Body of pancreas (tissue), 4 donors: ENCODE measurements at places on chromosomes 5 and 9.

DNA sequence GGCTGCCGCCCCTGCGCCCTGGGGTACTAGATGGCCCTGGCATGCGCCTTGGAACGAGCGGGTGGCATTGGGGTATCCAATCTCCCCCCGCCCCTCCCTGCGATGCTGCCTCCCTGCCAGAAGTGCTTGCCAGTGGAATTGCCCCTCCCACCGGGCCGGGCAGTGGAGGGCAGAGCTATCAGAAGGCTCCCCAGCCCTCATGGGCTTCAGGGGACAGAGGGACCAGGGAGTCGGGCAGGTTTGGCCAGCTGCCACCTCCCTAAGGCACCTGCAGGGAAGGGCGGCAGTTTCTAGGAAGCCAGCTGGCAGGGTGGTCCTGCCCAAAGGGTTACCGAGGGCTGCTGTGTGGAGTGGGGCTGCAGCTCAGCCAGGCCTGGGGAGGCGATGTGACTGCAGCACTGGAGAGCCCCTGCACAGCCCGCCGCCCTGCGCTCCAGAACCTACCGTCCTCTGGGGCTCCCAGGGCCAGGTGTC lies 52.8 kb upstream of the EGFL7 start:
- DNase-seq = no peak

DNA sequence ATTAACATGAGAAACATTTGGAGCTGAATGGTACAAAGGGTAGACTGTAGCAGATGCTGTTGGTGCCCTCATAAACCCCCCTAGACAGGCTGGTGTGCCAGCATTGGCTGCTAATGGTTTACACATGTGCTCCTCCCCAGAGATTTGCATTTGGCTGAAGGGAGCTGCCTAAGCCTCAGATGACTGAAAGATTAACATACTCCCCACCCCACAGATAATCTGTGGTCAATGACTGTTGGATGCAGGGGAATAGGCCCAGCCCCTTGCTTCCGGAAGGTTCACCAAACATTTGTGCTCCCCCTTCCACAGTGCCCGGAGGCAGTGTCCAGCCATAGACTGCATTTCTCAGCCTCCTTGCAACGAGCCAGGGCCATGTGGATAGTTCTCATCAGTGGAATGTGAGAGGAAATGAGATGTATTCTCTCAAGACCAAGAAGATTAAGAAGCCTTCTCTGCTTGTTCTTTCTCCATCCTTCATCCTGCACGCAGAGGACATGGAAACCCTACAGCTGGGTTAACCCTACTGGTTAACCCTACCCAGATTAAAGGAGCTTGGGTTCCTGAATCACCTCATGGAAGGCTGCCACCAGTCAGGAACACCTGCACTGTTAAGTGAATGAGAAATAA lies 79.6 kb downstream of the PHAX start:
- DNase-seq = no peak

GRCh38 chr9:4464911-4465513 lies 25.3 kb upstream of the SLC1A1 start:
- DNase-seq = no peak

DNA sequence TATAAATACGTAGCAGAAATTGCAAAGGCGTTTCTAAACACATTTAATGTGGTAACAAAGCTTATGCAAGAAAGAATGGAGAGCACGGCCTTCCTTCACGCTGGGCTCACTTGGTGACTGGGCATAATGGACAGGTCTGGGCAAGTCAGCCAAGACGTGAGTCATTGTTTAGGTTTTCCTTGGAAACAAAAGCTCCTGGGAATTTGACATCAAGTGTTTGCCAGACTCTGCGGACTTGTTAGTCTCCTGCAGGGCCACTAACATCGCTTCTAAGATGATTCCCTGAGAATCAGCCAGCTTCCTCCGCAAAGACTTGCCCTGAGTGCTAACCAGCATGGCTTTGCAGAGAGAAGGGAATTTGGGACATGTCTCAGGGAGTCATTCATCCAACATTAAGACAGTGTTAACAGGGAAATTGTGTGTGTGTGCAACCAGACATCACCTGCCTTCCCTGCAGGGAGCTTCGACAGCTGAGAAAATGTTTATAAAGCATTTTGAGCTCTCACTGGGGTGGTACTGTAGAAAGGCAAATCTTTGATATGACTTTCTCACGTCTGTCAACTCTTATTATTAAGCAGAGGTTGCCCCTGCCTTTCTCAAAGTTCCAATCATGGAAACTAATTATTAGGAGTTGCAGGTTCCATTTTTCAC lies 182.5 kb downstream of the NTRK2 start:
- DNase-seq = peak; percentile 43

DNA sequence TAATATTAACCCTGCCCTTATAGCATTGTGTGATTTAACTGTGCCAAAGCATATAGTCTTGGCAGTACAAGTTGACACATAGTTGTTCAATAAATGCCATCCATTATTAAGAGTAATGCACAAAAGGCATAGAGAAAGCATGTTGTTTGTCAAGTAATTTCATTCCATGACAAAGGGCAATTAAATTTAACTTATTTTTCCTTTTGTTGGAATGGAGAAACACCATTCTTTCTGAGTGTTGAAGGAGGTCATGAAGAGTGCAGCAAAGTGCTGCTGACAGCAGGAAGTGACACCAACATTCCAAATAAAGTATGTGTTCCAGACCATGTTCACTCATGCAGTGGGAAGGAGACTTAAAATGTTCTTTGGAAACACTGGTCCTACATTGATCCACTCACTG lies 29.1 kb downstream of the ANKDD1B start:
- DNase-seq = no peak

- peak; percentile 44 for DNase-seq
Observed at GRCh38 chr9:94139672-94140417, 55.6 kb downstream of the PTPDC1 start.

GRCh38 chr9:136023410-136024225 lies 62.4 kb upstream of the UBAC1 start:
- peak; percentile 35 for DNase-seq

DNA sequence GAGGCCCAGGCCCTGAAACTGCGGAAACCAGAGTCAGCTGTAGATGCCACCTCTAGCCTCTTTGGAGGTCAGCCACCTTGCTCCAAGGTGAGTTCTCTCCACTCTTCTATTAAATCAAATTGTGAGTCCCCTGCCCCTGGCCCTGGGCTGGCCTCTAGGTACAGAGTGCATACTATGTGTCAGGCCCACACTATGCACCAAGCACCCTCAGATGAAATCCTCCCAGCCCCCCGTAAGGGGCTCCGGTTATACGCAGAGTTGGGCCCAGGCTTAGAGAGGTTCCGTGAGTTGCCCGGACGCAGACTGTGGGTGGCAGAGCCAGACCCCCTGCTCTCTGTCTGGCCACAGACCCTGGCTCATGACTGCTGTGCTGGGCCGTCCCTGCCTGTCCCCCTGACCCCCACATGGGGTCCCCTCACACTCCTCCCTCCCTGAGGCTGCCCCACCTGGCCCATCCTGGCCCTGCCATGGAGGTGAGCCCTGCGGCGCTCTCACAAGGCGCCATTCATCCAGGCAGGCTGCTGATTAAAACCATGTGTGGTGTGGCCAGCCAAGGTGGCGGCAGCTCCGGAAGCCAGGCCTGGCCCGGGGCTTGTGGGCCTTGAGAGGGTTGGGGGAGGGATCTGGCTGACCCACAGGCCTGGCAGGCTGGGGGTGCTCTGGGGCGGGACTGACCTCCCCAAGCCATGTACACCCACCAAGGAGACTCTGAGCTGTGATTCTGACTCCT lies 65.5 kb upstream of the SYNPO start:
- no peak for DNase-seq

GRCh38 chr9:122016744-122017143 lies 76.4 kb downstream of the TTLL11 start:
- no peak for DNase-seq

DNA sequence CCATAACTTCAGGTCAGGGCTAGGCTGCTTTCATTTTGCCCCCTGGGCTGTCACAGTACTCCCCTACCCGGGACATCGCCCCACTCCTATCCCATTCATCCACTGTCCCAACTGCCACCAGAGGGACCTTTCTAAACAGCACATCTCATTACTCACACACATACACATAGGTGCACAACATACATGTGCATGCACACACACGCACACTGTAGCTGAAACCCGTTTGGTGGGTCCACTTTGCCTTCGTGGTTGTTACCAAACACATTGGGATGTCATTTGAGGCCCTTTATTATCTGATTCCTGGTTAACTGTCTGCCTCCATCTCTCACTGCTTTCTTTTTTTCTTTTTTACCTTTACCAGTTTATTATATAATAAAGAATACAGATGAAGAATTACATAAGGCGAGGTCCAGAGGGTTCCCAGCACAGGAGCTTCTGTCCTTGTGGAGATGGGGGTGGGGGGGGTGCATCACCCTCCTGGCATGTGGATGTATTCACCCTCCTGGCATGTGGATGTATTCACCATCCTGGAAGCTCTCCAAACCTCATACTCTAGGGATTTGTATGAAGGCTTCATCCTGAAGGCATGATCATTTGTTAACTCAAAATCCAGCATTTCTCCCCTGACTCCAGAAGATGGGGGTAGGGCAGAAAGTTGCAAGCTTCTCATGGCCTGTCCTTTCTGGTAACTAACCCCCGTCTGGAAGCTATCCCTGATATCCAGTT lies 186.0 kb downstream of the GOLPH3 start:
- DNase-seq = no peak

- DNase-seq = no peak
Observed at GRCh38 chr5:82859451-82860140, 217.6 kb downstream of the TMEM167A start.

- DNase-seq = no peak
Observed at GRCh38 chr9:112789473-112789872, 38.9 kb downstream of the SNX30 start.

DNA sequence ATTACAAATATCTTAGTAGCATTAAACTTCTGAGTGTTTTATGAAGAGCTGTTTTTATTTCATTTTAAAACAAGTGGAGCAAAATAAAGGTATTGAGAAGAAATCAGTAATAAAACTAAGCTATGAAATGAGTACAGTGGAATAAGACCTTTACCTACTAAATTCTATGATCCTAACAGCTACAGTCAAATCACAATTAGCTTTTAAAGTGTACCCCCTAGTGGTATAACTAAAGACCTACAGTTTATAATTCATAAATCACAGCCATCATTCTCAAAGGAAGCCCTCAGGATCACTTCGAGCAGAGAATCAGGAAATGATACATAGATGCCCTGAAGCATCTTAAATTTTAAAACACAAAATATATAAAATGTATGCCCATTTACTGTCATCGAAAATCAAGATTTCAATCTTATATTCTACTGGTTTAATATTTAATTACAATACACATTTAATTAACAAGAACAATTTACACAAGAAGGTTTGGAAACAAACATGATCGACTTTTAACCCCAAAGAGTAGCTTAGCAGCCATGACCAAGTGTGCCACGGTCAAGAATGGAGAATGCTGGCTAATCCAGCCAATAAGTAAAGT lies 12.3 kb downstream of the CCNH start:
- DNase-seq = no peak

- no peak for DNase-seq
Observed at GRCh38 chr5:170576602-170577535, 73.0 kb downstream of the KCNIP1 start.

- peak; percentile 2 for DNase-seq
Observed at GRCh38 chr9:134634176-134634575, 7.4 kb upstream of the COL5A1 start.

- DNase-seq = peak; percentile 51
Observed at GRCh38 chr9:84513473-84513872, 156.1 kb upstream of the NTRK2 start.

- no peak for DNase-seq
Observed at GRCh38 chr9:86734771-86735170, 212.5 kb downstream of the GAS1 start.

- no peak for DNase-seq
Observed at GRCh38 chr9:134335061-134335460, 8.8 kb downstream of the RXRA start.

GRCh38 chr9:87670572-87671264 lies 55.2 kb upstream of the CTSL start:
- no peak for DNase-seq

GRCh38 chr5:142215915-142216681 lies 107.5 kb downstream of the NDFIP1 start:
- DNase-seq = peak; percentile 31

- DNase-seq = no peak
Observed at GRCh38 chr5:402615-403359, 40.2 kb upstream of the EXOC3 start.

- no peak for DNase-seq
Observed at GRCh38 chr5:108353087-108353486, 28.8 kb downstream of the FBXL17 start.

DNA sequence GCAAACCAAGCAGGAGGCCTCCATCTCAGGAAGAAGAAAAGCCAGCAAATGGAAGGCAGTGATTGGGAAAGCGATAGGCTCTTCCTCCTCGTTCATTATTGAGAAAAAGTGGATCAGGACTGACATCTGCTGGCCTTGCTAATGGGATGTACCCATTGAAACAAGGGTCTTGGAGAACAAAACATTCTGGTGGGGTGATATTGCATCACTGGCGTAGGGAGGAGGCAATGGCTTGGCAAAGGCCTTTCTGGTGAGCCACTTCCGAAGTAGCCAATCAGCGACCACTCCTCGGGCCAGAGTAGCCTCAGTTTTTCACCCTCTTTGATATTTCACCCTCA lies 86.7 kb upstream of the NFIB start:
- peak; percentile 12 for DNase-seq

- DNase-seq = no peak
Observed at GRCh38 chr5:40984884-40985283, 75.6 kb downstream of the C7 start.

DNA sequence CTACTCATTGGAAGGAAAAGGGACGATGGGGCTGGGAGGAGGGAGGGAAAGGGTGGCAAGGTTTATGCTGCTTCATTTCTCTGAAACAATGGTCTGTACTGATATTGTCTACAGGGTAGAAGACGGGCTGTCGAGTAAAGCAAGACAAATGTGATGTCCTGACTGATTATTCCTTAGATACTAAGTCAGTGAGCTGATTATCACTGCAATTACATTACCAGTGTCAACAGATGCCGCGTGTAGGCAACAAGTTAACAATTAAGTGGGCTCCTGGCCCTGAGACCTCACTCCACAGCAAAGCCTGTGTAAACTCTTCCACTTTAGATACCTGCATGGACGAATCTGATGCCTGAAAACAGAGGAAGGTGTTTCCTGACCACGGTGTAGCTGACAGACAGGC lies 602.8 kb downstream of the IRX1 start:
- DNase-seq = no peak

- no peak for DNase-seq
Observed at GRCh38 chr5:61496446-61496845, 164.4 kb downstream of the ZSWIM6 start.

DNA sequence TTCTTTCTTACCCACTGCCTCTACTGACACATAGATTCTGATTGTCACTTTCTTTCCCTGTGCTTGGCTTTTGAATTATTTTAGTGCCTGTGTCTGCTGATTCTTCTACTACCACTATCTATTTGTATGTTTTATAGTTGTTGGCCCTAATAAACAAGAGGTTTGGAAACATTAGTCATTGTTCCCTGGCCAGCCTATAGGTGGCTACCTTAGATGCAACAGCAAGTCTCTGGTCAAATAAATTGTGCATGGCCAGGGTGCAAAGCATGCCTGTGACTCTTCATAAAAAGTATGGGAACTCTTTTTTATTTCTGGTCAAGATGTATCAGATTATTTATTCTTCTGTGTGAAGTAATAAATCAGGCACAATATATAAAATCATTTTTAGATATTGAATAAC lies 124.4 kb downstream of the PLK2 start:
- DNase-seq = no peak

- peak; percentile 86 for DNase-seq
Observed at GRCh38 chr9:128056887-128057723, 10.0 kb downstream of the NAIF1 start.
